Keratinocyte (primary cell): ENCODE measurements at places on chromosomes 7 and 10.

GRCh38 chr10:92149261-92149660 is 141.6 kb downstream of the CPEB3 start:
- H3K36me3 ChIP-seq, result no peaks in the 10 kb centered on the region
- H3K4me3 ChIP-seq, result no peak overlapping the region
- no peaks in the 10 kb centered on the region for H3K27me3 ChIP-seq
- no peak overlapping the region for H3K27ac ChIP-seq

GRCh38 chr10:815338-816090 is 116.0 kb downstream of the LARP4B start:
- peaks cover 70% of the 10 kb centered on the region for H3K36me3 ChIP-seq
- H3K27me3 ChIP-seq, result no peaks in the 10 kb centered on the region
- no peaks in the 10 kb centered on the region for H3K4me1 ChIP-seq
- no peak for DNase-seq
- no peak overlapping the region for H3K4me3 ChIP-seq
- no peak overlapping the region for H3K27ac ChIP-seq

DNA sequence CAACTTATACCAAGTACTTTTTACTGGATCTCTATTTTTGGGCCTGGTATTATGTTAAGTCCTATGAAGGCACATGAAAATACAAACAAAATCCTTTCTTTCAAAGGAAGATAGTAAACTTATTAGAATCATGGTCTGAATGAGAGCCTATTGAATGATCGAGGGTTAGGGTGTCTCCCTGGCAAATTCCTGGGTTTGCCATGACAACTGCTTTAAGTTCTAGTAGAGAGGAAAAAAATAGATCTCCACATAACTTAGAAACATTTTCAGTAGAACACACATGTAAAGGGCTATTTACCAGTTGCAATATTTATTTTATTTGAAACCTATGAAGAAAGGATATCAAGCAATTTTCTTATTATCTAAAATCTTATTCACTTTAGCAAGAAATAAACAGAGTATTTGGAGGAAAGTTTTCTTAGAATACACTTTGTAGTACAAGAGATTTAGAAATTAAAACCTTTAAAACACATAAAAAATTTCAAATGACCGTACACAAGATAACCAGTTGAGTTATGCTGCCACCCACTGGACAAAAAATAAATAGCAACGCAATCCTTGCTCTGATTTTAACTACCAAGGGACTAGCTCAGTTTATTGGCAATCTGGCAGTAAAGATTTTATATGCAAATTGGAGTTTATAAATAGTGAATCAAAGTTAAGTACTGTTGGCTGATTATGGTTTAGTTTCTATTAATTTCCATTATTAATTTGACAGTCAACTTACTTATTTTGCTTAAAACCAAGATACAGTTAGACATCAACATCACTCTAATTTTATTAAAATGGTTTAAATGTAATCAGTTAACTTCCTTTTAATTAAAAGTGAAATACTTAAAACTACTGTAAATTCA is 33.9 kb downstream of the CACUL1 start:
- peaks cover 1% of the 10 kb centered on the region for H3K36me3 ChIP-seq
- no peak for DNase-seq
- no peak overlapping the region for H3K27ac ChIP-seq
- no peaks in the 10 kb centered on the region for H3K4me1 ChIP-seq
- H3K27me3 ChIP-seq, result no peaks in the 10 kb centered on the region

DNA sequence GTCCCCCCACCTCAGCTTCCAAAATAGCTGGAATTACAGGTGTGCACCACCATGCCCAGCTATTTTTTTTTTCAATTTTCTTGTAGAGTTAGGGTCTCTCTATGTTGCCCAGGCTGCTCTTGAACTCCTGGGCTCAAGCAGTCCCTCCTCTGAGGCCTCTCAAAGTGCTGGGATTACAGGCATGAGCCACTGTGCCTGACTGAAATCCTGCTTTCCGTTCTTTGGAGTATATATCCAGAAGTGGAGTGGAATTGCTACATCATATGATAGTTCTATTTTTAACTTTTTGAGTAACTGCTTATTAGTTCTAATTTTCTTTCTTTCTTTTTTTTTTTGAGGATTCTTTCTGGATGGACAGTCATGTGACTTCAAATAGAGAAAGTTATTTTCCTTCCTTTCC is 62.9 kb upstream of the ZMIZ2 start:
- H3K4me3 ChIP-seq, result no peak overlapping the region
- peaks cover 5% of the 10 kb centered on the region for H3K36me3 ChIP-seq
- H3K4me1 ChIP-seq, result no peaks in the 10 kb centered on the region
- H3K27me3 ChIP-seq, result no peaks in the 10 kb centered on the region

DNA sequence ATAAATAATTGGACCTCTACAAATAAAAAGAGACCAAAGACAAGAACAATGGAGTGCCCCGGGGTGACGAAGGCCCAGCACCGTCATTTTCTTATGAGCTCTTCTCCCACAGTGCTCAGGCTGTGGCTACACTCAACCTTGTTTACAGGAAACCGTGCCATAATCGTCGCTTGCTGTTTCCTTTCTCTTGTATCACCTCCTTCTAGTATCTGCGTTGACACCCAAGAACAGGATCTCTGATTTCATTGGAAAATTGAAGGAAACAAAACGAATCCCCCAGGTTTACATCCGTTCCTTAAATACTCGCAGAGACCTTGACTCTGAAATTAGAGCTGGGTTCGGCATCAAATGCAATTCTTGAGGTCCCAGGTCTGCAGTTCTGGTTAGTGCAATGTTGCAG is 1.7 kb upstream of the IGFBP3 start:
- H3K4me3 ChIP-seq, result peak overlapping the region; percentile 66
- no peaks in the 10 kb centered on the region for H3K36me3 ChIP-seq
- H3K27ac ChIP-seq, result no peak overlapping the region
- peaks cover 31% of the 10 kb centered on the region for H3K4me1 ChIP-seq
- peaks cover 37% of the 10 kb centered on the region for H3K27me3 ChIP-seq
- DNase-seq, result no peak

DNA sequence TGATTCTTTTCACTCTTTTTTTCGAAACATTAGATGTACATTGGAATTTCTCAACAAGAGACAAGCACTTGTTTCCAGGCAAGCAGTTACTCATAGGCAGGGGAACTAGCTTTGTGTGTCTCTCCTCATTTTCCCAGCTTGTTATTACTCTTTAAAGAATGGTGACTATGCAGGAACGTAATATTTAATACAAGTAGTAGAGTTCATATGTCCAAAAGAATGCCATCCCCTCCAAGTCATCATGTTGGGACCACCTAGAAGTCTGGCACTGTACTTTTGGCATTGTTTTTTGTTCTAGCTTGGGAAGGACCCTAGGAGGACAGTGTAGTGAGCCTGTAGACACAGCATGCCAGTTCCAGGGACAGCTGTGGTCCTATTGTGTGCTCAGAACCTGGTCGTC is 650.7 kb downstream of the INHBA start:
- no peaks in the 10 kb centered on the region for H3K27me3 ChIP-seq
- H3K4me3 ChIP-seq, result no peak overlapping the region
- H3K4me1 ChIP-seq, result no peaks in the 10 kb centered on the region
- no peak for DNase-seq

DNA sequence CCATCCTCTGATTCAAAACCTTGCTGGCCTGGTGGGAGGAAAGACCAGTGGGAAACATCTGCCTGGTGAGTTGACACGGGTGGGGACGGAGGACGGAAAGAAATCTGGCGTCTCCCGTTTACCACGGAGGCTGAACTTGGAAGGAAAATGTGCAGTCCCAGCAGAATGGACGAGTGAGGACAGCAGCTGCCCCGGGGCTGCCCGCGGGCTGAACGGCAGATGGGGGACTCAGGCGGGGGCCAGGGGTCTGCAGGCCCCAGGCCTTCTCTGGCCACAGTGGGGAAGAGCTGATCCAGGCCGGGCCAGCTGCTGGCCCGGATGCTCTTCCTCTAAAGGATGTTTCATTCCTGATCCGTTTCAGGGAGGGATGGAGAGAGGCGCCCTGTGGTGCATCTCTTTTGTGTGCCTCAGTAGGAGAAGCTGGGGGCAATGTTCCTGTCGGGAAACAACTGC is 147.5 kb upstream of the CHST15 start:
- no peaks in the 10 kb centered on the region for H3K36me3 ChIP-seq
- H3K4me1 ChIP-seq, result peaks cover 8% of the 10 kb centered on the region
- H3K27ac ChIP-seq, result no peak overlapping the region
- no peak overlapping the region for H3K4me3 ChIP-seq
- peaks cover 7% of the 10 kb centered on the region for H3K27me3 ChIP-seq

- H3K36me3 ChIP-seq, result peaks cover 9% of the 10 kb centered on the region
- peak overlapping the region; percentile 74 for H3K4me3 ChIP-seq
- no peaks in the 10 kb centered on the region for H3K27me3 ChIP-seq
- no peak for DNase-seq
These were observed 510 bp downstream of the ZSWIM8 start for GRCh38 chr10:73785721-73786511.

DNA sequence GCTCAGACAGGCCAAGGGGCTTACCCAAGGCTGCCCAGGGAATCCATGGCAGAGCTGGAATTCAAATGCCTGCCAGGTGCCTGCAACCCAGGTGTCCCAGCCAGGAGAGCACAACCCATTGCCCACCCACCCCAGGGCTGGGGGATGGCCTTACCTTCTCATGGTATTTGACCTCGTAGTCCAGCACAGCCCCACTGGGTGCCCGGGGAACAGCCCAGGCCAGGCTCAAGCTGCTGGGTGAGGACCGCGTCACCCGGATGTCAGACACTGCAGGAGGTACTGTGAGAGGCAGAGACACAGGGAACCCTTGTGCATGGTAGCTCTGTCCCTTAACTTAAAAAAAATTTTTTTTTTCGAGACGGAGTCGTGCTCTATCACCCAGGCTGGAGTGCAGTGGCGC is 9.0 kb downstream of the EPHB4 start:
- H3K4me1 ChIP-seq, result no peaks in the 10 kb centered on the region
- DNase-seq, result no peak
- no peak overlapping the region for H3K27ac ChIP-seq
- no peak overlapping the region for H3K4me3 ChIP-seq

- H3K27me3 ChIP-seq, result peaks cover 38% of the 10 kb centered on the region
- no peaks in the 10 kb centered on the region for H3K4me1 ChIP-seq
- no peak overlapping the region for H3K27ac ChIP-seq
- no peak overlapping the region for H3K4me3 ChIP-seq
- DNase-seq, result no peak
These were observed 66.7 kb downstream of the PDGFA start for GRCh38 chr7:452791-453455.

GRCh38 chr7:105826143-105826542 is 50.3 kb downstream of the ATXN7L1 start:
- H3K4me3 ChIP-seq, result no peak overlapping the region
- no peak overlapping the region for H3K27ac ChIP-seq
- DNase-seq, result no peak
- H3K4me1 ChIP-seq, result peaks cover 16% of the 10 kb centered on the region
- H3K27me3 ChIP-seq, result no peaks in the 10 kb centered on the region
- H3K36me3 ChIP-seq, result no peaks in the 10 kb centered on the region

DNA sequence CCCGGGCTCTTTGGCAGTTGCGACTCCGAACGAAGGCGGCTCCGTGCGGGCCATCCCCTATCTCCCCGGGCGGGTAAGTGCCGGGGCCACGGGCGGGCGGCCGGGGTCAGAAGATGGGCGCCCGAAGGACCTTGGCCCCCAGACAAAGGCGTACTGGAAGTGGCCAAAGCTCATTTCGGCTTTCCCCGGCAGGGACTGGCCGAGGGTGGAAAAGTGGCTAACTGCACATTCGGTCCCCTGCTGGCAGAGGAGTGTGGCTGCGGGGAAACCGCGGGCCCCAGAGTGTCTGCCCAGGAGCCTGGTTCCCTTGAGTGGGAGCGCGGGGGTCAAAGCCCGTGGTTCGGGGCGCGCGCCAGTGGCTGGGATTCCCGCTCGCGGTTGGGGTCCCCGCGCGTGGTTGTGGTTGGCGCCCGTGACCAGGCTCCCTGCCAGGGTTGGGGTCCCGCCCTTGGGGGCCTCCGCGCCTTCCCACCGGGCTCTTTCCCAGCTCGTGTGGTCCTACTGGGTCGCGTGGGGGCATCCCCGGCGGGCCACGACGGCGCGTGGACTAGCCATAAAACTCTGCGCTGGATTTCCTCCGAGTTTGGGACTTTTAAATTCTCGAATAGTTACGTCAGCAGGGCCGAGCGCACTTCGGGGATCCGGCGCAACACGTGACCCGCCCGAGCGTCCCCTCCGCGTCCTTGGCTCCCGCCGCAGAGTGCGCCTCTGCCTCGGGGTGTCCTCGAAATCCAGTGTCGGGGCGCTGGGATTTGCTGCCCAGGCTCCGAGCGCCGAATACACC is 124.4 kb downstream of the TACC2 start:
- no peaks in the 10 kb centered on the region for H3K36me3 ChIP-seq
- no peaks in the 10 kb centered on the region for H3K27me3 ChIP-seq
- DNase-seq, result no peak
- H3K4me1 ChIP-seq, result peaks cover 36% of the 10 kb centered on the region

GRCh38 chr10:123249894-123250293 is 95.7 kb downstream of the BUB3 start:
- H3K4me1 ChIP-seq, result no peaks in the 10 kb centered on the region
- no peak overlapping the region for H3K4me3 ChIP-seq
- no peak overlapping the region for H3K27ac ChIP-seq
- H3K27me3 ChIP-seq, result no peaks in the 10 kb centered on the region

DNA sequence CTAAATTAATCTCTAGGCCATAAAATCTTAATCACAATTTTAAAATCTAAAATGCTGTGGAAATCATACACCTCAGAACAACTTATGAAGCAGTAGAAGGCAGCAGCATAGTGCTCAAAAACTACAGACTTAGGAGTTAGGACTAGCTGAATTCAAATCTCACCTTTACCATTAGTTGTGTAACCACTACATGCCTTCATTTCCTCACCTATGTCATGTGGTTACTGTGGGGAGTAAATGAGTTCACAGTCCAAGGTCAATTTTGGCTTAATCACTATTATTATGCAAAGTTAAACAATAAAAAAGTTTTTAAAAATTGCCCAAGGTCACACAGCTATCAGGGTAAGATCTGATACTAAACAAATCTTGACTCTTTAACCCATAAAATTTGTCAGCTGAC is 37.0 kb downstream of the SNX13 start:
- H3K27me3 ChIP-seq, result no peaks in the 10 kb centered on the region
- no peaks in the 10 kb centered on the region for H3K36me3 ChIP-seq
- H3K27ac ChIP-seq, result no peak overlapping the region
- DNase-seq, result no peak

GRCh38 chr10:93097386-93097785 is 23.7 kb downstream of the CYP26A1 start:
- H3K27me3 ChIP-seq, result no peaks in the 10 kb centered on the region
- H3K27ac ChIP-seq, result no peak overlapping the region
- no peaks in the 10 kb centered on the region for H3K4me1 ChIP-seq
- no peaks in the 10 kb centered on the region for H3K36me3 ChIP-seq
- H3K4me3 ChIP-seq, result no peak overlapping the region

GRCh38 chr7:33905389-33906032 is at the start of gene BMPER:
TSS of gene BMPER (plus strand) at chr7:33905539. CDS start at chr7:33905614, 75 bp downstream.
- DNase-seq, result no peak
- H3K27me3 ChIP-seq, result peaks cover 4% of the 10 kb centered on the region
- no peaks in the 10 kb centered on the region for H3K36me3 ChIP-seq
- peak within 1 kb of the TSS; percentile 20 for H3K27ac ChIP-seq
- H3K4me1 ChIP-seq, result peaks cover 8% of the 10 kb centered on the region

GRCh38 chr10:132847856-132848255 is 61.9 kb upstream of the NKX6-2 start:
- no peaks in the 10 kb centered on the region for H3K4me1 ChIP-seq
- no peak overlapping the region for H3K27ac ChIP-seq
- H3K36me3 ChIP-seq, result no peaks in the 10 kb centered on the region
- H3K27me3 ChIP-seq, result no peaks in the 10 kb centered on the region
- H3K4me3 ChIP-seq, result no peak overlapping the region

- peaks cover 16% of the 10 kb centered on the region for H3K4me1 ChIP-seq
- H3K4me3 ChIP-seq, result no peak overlapping the region
- H3K36me3 ChIP-seq, result peaks cover 20% of the 10 kb centered on the region
- H3K27me3 ChIP-seq, result no peaks in the 10 kb centered on the region
- no peak overlapping the region for H3K27ac ChIP-seq
These were observed 5.4 kb downstream of the PDIA4 start for GRCh38 chr7:149022756-149023360.
